ENCODE measurements at places on chromosomes 3 and 15.

DNA sequence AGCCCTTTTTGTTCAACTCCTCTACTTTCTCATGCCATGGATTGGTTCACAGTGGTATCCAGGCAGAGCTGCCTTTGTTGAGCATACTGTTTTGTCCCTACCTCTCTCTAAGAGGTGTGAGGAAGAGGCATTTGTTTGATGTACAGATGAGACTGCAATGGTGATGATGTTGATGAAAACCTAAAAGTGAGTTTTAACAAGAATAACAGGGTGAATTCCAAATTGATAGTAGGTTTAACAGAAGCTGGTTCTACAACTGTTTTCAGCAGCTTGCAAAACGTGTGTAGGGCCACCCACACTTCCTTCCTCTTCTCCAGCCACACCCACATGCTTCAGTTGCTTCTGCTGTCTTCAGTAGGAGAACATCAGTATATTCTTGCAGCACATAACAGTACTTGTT is 10.2 kb downstream of the SNRK start:
- no peak for DNase-seq

DNA sequence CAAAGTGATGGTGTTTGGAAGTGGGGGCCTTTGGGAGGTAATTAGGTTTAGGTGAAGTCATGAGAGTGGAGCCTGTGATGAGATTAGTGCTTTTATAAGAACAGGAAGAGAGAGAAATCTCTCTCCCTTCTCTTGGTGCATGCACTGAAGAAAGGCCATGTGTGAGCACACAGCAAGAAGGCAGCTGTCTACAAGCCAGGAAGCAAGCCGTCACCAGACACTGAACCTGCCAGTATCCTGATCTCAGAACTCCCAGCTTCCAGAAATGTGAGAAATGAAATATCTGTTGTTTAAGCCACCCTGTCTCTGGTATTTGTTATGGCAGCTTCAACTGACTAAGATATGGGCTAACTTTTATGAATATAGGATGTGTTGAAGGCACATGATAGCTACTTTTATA is 72.6 kb downstream of the REC114 start:
- no peak for DNase-seq

DNA sequence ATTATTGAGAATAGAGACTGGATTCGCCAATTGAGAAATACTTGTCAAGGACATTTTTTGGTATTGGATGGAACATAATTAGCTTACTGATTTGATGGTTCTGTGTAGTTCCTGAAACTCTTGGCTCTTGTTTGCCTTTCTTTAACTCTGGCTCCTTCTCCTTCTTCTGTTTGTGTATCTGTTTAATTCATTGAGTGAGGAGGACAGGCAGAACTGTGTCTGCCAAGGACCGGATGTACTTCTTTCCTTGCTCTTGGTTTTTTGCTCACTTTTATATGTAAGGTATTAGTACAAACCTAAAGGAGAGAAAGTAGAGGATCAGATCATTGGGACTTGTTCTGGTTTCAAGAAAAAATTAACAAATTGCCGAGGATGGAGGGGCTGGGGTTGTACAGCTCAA is 48.9 kb downstream of the TCF12 start:
- DNase-seq, result no peak

DNA sequence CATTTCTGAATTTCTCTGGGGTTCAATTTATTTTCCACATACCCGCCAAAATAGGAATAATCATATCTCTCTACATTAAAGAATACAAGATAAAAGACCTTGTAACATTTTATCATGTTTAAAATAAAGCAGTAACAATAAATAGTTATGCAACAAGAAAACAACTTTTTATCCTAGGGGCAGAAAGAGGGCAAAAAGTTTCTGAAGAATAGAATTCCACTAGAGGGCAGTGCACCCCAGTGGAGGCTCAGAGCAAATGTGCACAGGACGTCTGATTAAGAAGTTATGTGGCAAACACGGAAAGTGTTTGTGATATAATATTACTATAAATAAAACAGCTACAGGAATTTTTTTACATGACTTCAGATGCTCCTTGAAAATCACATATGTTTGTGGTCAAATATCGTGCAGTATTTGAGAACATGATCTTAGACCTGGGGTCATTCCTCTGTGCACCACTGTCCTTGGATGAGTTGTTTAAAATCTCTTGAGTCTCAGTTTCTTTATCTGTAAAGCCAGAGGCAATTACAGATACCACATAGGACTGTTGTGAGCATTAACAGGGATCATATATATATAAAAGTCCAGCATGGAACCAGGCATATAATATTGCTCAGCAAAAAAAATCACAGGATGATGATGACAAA is 13.2 kb upstream of the PIK3R4 start:
- peak; percentile 5 for DNase-seq

DNA sequence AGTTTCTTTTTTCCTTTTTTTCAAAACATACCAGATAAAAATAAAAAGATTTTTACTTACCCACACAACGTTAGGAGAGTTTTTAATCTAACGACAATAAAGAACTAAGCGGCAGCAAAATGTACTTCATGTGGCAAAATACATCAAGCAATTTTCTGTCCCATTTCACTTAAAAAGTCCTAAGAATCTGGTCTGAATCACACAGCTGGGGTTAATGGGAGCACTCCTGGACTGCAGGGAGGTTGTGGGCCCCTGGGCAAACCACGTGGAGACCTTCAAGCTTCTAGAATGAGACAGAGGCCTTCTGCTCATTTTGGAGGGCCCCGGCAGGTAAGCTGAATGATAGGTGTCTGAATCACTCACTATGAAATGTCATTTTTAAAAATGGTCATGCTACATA is 193.8 kb downstream of the RORA start:
- no peak for DNase-seq

- DNase-seq, result no peak
These were observed 23.1 kb downstream of the CCNL1 start for GRCh38 chr3:157136647-157137387.

GRCh38 chr3:46462111-46462510 is 2.6 kb downstream of the LTF start:
- DNase-seq, result no peak

DNA sequence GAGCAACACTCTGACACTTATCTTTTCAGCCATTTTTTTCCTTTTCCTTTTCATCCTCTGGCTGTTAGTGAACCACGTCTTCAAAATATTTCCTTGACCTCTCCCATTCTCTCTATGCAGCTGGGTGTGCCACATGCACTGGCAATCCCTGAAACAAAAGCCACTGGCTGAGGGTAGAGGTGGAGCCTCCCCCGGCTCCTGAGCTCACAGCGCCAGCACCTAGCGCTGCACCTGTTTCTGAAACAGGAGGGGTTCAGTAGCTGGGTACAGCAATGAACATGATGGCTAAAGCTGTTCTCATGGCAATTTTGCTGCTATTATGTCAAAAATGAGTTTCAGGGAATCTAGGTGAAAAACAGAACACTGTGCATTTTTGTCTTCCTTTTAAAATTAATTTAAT is 314.7 kb upstream of the ATP10A start:
- no peak for DNase-seq

- DNase-seq, result no peak
These were observed 602.5 kb upstream of the DPPA4 start for GRCh38 chr3:109939817-109940216.

DNA sequence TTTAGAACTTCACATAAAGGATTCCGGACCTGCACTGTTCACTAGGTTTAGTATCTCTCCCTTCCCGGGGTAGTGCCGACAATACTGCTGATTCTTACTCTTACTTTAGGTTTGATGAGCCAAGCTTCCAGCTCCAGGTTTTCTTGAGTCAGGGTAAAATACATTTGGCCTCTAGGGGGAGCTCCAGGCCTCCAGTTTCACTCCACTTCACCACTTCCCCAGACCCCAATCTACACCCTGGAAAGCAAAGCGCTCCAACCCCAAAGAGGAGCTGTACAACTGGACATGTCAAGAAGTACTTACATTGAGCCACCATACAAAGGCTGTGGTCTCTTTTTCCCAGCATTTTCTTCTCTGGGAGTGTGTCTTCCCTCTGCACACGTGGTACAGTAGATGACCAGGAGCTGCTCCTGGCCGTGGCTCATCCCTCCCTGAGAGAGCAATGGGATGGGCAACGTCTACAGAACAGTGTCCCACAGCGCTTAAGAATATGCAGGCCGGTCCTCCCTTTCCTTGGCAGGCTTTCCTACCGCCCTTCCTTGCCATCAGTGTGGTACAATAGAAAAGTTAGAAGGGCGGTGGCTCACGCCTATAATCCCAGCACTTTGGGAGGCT is 93.9 kb upstream of the CCDC80 start:
- DNase-seq, result no peak

GRCh38 chr3:167187221-167187620 is 192.9 kb downstream of the ZBBX start:
- DNase-seq, result no peak

GRCh38 chr3:3110299-3110630 is at the start of gene IL5RA:
Gene IL5RA (minus strand): TSS chr3:3110374. CDS start chr3:3104984, 5,390 bp downstream.
- DNase-seq, result no peak

- no peak for DNase-seq
These were observed 293.0 kb downstream of the ADAMTS17 start for GRCh38 chr15:100048736-100049135.

DNA sequence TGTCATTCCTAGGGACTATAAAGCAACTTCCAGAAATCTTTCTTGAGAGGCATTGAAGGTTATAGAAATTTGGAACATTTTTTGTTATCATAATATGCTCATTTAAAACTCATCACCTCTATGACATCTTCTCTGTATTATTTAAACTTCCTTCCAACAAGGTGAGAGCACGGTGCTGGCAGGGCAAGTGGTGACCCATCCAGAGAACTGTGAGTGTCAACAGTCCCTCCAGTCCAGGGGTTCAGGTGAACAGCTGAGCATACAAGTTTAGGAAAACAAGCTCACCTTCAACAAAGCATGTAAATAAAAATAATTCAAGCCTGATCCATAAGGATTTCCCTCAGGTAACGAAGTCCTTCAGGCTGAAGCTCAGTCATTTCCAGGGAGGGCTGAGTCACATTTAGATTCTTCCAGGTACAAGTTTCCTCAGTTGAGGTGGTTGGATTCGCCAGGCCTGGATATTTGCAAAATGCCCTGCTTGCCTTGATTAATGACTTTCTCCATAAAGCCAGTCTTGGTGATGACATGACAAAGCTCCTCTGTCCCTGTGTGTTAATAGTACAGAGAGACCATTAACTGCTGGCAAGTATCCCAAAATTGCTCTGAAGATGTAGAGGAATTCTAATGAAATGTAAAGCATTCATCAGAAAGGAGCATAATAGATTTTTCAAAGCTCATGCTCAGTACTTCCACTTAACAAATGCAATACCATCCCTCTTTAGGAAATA is 263.6 kb upstream of the GADL1 start:
- DNase-seq, result no peak

- DNase-seq, result no peak
These were observed 104.1 kb upstream of the LPP start for GRCh38 chr3:188049606-188050530.

DNA sequence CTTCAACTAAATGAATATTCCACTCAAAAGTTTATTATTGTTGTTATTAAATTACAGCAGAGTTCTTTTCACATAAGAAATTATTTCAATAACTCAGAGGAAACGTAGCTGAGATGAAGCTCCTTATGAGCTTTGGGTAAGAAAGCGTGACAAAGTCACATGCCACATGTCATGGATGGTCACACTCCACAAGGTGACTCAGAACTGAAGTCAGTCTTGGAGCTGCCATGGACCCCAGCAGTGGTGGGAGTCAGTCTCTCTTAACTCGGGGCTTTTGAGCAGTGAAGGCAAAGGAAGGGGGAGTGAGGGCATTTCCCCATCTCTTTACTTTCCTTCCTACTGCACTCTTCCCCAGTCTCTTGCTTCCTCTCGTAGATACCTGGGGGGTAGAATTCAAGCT is 87.5 kb upstream of the FAM3D start:
- DNase-seq, result no peak

DNA sequence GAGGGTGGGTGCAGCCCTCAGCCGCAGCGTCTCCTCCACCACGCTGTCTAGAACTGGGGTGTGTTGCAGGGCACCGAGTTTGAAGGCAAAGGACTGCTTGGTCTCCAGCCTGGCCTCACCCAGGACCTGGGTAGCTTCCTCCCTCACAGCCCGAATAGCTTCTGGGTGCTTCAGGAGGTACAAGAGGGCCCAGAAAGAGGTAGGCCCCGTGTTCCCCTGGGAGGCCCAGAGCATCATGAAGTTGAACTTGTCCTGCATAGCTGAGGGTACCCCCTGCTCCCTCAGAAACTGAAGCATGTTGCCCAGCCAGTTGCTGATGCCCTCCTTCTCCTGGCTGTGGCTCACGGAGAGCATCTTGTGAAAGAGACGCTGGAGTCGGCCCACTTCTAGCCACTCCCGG is 930 bp downstream of the CYP8B1 start:
- DNase-seq, result no peak

- DNase-seq, result no peak
These were observed 19.5 kb upstream of the CXCR6 start for GRCh38 chr3:45923755-45924154.

DNA sequence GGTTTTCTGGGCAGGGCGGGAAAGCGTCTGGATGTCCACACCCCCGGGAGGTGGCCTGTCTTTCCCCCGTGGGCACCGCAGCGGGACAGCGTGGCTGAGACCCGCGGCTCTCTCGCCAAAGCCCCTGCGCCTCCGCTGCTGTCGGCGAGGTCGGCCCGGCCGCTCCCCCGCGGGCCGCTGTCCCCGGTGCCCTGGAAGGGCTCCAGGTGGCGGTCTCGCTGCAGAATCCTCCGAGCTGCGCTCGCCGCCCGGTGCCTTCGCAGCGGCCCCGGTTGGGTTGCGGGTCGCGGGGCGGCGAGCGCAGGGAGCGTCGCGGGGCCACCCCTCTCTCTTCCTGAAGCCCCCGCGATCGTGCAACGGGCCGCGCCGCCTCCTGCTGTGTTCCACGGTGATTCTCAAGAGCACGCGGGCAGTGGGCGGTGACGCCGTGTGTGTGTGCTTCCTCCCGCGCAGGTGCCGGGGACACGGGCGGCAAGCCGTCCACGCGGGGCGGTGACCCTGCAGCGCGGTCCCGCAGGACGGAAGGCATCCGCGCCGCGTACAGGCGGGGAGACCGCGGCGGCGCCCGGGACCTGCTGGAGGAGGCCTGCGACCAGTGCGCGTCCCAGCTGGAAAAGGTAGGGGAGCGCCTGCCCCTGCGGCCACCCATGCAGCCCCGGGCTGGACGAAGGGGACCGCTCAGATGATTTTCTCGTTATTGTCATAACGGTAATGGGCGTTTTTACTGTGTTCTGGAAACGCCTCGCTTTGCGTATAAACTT is 54.4 kb downstream of the LRRK1 start:
- DNase-seq, result no peak

- DNase-seq, result no peak
These were observed 534.9 kb upstream of the ARRDC4 start for GRCh38 chr15:97425596-97425995.

- DNase-seq, result no peak
These were observed 162.8 kb downstream of the PTPRG start for GRCh38 chr3:61724183-61724582.

DNA sequence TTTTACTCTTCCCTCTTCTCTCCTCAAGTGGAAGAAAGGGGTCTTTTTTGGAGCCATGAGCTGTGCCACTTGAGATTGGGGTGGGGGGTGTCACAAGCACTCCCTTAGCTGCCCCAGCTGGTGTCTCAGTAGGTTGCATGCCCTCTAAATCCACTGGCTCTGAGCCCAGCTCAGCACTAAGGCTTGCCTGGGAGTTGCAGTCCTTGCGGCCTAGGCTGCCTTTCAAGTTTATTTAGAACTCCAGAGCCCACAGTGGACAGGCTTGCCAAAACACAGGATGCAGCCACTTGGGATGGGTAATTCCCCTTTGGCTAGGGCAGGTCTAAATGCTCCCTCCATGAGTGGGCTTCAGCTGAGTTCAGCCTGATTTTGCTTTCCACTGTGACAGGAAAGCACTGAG is 24.7 kb downstream of the C3orf20 start:
- no peak for DNase-seq

Data from caudate nucleus (tissue), 63 donors.